Fibroblast of skin of back (primary cell): ENCODE measurements at places on chromosomes 1 and 21.

GRCh38 chr1:23358310-23358875, 11.2 kb downstream of the ZNF436 start:
- no peak for DNase-seq

GRCh38 chr1:225412803-225413351, 15.0 kb downstream of the LBR start:
- no peak for DNase-seq

GRCh38 chr1:25770541-25771220, 29.3 kb upstream of the SELENON start:
- DNase-seq, result no peak

DNA sequence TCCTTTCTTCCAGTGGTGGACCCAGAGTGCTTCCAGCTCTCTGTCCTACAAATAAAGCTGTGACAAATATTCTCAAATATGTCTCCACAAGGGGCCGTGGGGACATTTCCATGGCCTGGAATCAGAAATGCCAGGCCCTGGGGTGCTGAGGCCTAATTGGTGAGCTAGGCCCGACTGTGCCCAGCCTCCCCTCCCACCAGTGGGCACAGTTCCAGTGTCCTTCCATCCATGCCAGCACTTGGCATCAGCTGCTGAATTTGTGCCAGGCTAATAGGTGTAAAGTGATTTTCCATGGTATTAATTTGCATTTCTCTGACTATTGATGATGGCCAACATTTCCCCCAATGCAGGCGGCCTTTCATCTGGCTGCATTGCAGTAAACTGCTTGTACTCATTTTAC, 48.5 kb upstream of the B3GALT5 start:
- no peak for DNase-seq

- DNase-seq, result no peak
Measured at GRCh38 chr1:203479646-203480045, 4.0 kb downstream of the PRELP start.

- DNase-seq, result no peak
Measured at GRCh38 chr1:223364685-223365382, 858 bp upstream of the SUSD4 start.

GRCh38 chr1:172006660-172007059, 165.4 kb downstream of the DNM3 start:
- no peak for DNase-seq

DNA sequence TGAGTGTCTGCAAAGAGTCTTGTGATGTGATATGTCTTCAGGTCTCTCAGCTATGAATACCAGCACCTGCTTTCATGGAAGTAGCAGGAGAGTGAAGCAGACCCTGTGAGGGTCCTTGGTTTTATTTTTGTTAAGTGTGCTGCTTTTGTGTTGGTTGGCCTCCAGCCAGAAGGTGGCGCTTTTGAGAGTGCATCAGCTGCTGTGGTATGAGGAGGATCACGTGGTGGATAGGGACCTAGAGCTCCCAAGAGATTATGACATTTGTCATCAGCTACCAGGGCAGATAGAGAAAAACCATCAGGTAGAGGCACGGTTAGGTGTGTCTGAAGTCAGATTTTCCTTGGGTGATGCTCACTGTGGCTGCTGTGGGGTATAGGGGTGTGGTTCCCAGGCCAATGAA, 1232.1 kb downstream of the MRPL39 start:
- DNase-seq, result peak; percentile 4

DNA sequence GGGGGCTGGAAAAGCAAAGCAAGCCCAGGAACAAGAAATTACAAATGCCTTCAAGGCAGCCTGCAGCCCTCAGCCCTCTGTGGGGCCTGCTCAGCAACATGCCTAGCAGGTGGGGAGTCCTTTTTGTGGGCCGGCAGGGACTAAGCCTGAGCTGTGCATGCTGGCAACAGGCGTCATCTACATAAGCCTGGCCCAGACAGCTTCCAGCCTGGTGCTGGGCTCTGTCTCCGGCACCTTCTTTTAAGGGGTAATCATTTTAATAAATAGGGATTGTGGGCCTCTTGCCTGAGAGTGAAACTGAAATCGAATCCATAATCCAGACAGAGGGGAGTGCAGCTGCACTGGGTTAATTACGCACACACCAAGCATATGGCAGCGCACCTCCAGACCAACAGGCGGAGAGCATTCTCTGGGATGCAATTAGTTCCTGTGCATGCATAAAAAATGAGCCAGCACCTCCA, 96.6 kb downstream of the DDX20 start:
- DNase-seq, result no peak
